ENCODE measurements at places on chromosomes 13 and 19.
A peak's percentile ranks its signal among the peaks of the same experiment; 100 is the strongest.

DNA sequence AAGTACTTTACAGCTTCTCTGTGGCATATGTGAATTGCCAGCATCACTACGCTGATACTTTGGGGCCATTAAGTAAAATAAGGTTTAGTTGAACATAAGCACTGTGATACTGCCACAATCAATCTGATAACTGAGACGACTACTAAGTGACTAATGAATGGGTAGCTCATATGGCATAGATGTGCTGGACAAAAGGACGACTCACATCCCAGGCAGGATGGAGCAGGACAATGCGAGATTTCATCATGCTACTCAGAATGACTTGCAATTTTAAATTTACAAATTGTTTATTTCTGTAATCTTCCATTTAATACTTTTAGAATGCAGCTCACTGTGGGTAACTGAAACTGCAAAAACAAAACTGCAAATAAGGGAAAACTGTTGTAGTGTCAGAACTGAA is 13.6 kb downstream of the CCDC122 start:
- no peak for DNase-seq

- no peak for DNase-seq
Observed at GRCh38 chr13:85521657-85522056, 277.6 kb downstream of the SLITRK6 start.

DNA sequence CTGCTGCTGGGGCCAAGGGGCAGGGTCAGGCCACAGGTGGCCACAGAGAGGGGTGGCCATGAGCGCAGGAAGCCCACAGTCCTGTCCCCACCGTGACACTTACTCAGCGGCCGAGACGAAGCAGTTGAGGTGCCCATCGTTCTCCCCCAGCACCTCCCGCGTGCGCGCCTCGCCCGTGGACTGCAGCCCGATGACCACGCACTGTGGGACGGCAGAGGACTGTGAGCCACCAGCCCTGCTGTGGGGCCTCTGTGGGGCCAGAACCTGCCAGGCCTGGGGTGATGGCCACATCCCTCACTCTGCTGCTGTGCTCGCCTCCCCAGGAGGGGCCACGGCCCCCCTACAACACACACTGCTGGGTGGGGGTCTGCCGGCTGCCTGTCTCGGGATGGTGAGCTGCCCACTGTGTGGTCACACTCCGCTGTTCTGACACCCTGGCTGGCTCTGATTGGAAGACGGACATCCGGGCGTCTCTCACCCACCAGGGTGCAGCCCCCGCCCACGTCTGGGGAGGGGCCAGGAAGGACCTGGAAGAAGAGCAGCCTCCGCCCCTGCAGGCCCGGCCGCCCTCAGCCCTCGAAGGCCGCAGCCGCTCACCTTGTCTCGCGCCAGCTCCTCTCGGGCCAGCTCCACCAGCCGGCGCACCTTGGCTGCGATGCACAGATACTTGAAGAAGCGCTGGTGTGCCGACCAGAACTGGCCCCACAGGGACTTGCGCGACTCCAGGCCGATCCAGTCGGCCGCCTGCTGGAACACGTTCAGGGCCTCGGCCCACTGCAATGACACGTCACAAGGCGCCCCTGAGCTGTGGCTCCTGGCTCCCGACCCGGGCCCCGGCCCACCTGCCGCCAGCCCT is 13.2 kb downstream of the GPX4 start:
- no peak for DNase-seq

DNA sequence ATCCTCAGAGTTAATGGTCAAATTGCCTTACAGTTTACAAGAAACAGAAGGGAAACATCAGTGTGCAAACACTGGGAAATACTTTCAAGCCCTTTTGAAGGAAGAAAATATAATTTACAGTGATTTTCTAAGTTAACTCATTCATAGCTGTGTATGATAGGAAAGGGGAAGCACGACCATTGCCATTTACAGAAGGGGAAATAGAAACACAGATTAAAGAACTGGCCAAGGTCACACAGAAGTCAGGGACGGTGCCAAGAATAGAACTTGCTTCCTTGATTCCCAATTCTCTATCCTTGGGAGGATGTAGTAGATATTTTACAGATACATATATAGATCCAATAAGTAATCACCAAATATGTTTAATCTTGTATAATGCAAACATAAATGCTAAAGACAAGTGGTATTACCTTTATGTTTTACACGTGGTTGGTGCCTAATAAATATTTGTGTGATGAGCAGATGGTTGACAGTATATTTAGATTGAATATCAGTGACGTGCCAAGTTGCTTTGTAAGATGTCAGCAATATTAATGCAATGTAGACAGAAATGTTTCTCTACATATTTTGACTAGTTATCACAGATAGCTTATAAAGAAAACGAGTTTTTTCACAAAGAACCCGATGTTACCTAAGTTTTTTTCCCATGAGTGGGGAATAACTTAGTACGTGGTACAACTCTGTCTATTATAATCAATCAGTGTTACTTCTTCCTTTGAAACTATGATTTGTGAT is 73.1 kb downstream of the FLT1 start:
- peak; percentile 39 for DNase-seq

GRCh38 chr13:20512042-20512683 is 13.5 kb downstream of the CRYL1 start:
- peak; percentile 32 for DNase-seq

GRCh38 chr19:4929186-4929585 is 19.9 kb downstream of the UHRF1 start:
- DNase-seq: no peak

- no peak for DNase-seq
Observed at GRCh38 chr13:43835701-43836100, 43.8 kb downstream of the CCDC122 start.

- no peak for DNase-seq
Observed at GRCh38 chr13:30729801-30730200, 5.5 kb upstream of the ALOX5AP start.

DNA sequence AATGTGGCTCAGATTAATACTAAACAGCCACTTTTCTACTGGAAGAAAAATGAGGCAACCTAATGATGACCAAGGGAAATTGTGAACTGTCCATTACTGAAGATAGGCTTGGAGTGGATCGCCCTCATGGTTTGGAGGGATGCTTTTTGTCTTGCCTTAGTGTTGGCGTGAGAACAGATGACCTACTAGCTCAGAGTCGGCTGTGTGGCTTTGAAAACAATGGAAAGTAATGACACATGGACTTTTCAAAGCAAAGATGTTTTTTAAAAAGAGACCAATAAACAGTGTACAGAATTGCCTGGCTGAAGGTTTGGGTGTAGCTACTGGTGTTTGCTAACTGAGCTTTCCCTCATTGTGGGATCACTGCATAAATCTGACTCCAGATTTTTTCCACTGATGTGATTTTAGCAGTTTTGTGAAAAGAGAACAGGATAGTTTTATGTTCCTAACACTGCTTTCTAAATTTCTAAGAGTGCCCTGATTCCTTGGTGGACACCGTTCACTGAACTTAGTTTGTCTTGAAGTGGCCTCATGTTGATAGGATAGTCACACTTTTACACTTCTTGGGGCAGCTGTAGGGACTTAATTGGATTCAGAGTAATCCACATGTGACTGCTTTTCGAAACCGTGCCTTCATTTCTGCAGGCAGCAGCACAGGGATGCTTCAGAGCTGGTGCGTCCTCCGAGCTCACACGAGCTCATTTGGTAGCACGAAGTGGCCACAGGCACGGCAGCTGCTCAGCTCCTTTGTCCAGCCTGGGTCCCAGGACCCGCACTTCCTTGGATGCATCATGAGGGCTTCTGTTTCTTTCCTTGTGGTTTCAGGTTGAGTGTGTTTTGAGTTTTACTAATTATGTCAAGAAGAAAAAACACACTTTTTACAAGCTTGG is 4.3 kb downstream of the CEBPG start:
- no peak for DNase-seq

- DNase-seq: no peak
Observed at GRCh38 chr19:40530091-40530901, 46.4 kb upstream of the SHKBP1 start.

- no peak for DNase-seq
Observed at GRCh38 chr19:8329996-8330395, 8.7 kb downstream of the RPS28 start.

DNA sequence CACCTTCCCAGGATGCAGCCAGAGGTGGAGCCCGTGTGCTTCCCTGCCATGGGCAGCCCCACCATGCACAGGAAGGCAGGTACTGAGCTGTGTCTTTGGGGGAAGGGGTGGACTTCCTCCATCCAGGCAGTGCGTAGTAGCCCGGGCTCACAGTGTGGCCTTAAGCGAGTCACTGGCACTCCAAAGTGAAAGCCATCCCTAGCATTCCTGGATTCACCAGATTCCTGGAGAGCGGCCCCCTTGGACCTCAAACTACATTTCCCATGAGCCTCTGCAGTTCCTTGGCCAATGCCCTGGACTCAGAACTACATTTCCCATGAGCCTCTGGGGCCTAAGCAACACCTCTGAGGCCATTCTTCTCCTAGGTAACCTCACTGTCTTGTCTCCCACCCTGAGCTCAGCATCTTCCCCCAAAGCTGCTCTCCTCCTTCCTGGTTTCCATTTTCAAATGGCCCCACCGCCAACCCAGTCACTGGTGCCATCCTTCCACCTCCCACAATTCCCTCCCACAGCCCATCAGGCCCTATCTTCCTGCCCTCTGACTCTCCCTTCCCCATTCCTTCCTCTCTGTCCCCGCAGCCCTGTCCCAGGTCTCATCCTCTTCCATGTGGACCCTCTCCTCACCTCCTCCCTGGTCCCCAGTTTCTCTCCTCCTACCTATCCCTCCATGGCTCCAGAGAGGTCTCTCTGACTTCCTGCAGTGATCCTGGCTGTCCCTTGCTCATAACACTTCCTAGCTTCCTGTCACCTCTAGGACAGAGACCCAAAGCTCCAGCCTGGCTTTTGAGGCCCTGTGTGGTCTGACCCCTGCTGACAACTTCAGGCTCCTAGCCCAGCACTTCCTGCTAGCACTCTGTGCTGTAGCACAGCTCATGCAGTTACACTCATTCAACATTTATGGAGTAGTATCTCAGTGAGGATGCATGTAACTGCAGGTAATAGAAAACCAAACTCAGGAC is at the start of gene C19orf81:
Gene C19orf81, plus strand, starts transcription at position 13 of the 959 bp plus-strand sequence. Its CDS starts 0 bp downstream, at position 13.
- DNase-seq: no peak

DNA sequence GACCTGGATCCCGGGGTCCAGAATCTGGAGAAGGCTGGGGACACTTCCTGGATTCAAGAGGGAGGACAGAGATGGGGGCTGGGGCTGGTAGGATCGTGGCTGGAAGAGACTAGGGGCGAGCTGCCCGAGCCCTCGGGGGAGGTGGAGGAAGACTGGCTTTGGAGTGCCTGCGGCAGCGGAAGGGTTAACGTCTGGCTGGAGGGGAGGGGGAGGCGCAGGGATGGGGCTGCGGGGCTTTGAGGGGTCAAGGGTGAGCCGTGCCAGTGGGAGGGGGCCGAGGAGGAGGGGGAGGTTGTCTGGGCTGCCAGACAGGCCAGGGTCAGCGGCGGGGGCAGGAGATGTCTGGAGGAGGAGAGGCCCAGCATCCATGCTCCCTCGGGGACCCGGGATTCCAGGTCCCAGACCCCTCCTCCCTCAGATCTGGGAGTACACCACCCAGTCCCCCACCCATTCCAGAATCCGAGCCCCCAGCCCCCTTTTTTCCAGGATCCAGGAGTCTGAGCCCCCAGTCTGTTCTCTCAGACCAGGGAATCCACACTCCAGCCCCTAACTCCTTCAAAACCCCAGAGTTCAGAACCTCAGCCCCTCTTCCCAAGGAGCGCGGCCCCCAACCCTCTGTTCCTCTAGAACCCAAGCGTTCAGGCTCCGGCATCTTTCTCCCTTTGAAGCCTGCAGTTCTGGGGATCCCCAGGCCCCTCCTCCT is 3.2 kb upstream of the SPACA6 start:
- no peak for DNase-seq

DNA sequence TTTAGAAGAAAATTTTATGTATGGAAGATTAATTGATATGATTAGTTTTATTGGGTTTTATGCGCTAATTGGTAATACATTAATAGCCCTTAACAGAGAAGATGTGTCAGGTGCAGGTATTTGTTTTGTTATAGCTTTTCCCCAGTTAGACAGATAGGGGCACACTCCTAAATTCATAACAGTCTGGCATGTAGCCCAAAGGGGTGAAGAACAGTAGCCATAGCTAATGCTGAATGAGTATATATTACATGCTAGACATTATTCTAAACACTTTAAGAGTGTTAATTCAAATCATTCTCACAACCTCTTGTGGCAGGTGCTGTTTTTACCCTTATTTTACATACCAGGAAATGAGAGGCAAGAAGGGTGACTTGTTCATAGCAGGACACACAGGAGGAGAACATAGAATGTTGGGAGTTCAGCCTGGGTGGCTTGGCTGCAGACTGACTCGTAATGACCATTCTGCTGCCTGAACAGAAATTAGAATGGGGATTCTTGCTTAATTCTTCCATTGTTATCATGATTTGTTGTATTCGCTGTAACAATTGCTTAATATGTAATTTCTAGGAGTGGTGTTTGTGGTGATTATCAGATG is 20.1 kb downstream of the PCCA start:
- DNase-seq: no peak

- peak; percentile 40 for DNase-seq
Observed at GRCh38 chr13:51501592-51502152, 48.8 kb upstream of the INTS6 start.

DNA sequence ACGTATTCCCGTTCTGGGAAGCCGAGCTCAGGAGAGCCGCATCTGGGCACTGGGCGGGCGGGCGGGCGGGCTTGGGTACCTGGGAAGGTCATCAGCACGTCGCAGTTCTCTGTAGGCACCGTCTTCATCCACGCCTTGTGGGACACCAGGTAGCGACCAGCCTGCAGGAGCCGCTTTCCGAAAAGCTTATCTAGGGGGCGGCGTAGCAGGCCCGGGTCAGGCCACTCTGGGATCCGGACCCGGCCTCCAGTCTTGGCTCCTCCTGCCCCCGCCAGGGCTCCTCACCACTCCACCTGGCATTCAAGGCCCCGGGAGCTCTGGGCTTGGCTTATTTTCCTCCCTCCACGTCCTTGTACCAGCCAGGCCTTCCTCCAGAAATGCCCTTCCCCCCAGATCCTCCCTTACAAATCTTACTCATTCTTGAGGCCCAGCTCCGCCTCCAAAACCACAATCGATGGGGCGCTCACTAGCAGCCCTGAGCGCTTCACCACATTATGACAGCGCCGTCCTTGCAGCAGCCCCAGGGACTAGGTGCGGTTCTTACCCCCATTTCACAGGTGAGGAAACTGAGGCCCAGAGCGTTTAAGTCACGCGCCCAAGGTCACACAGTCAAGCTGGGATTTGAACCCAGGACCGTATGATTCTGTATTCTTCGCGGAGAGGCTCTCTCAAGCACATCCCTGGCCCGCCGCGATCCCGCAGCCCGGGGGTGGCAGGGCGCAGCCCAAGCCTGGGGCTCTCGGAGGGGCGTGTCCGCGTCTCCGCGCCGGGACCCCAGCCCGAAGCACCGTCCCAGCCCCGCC is 843 bp downstream of the ANO8 start:
- peak; percentile 91 for DNase-seq

GRCh38 chr19:10895920-10896319 is 24.6 kb downstream of the CARM1 start:
- no peak for DNase-seq

DNA sequence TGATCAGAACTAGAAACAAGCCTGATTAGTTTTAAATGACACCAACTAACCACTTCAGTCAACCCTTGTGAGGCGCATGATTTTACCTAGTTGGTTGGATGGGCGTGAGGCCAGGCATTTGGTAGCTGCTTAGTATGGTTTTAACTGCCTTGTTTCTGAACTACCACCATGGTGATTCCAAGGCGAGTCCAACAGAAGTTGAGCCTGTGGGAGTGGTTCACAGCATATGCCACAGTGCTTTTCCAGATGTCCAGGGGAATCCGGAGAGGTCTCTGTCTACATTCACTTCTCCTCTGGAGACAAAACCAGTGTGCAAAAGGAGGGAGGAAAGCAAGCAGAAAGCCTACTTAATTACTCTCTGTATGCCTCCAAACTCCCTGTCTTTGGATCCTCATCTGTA is 524.1 kb downstream of the GPC6 start:
- no peak for DNase-seq

- DNase-seq: peak; percentile 69
Observed at GRCh38 chr19:49114630-49115363, 627 bp downstream of the LIN7B start.

Measured in KBM-7 (cell line).